ENCODE measurements at places on chromosomes 12 and 14. TPM values are rescaled to one million over a fixed set of nuclear protein-coding genes. Genes with fewer than 3 reads are reported as not detected.
A peak's percentile ranks its signal among the peaks of the same experiment; 100 is the strongest.

The RERG gene
- total RNA-seq = 28.6 TPM

The KRT72 gene
- total RNA-seq = not detected

The NID2 gene
- total RNA-seq = 1.5 TPM

The HOXC9 gene
- 21.2 TPM for total RNA-seq

The NANOG gene
- total RNA-seq = 0.18 TPM

The CS gene
- 208 TPM for total RNA-seq

The CPNE6 gene
- total RNA-seq = 0.98 TPM

The TMEM233 gene
- 0.53 TPM for total RNA-seq

DNA sequence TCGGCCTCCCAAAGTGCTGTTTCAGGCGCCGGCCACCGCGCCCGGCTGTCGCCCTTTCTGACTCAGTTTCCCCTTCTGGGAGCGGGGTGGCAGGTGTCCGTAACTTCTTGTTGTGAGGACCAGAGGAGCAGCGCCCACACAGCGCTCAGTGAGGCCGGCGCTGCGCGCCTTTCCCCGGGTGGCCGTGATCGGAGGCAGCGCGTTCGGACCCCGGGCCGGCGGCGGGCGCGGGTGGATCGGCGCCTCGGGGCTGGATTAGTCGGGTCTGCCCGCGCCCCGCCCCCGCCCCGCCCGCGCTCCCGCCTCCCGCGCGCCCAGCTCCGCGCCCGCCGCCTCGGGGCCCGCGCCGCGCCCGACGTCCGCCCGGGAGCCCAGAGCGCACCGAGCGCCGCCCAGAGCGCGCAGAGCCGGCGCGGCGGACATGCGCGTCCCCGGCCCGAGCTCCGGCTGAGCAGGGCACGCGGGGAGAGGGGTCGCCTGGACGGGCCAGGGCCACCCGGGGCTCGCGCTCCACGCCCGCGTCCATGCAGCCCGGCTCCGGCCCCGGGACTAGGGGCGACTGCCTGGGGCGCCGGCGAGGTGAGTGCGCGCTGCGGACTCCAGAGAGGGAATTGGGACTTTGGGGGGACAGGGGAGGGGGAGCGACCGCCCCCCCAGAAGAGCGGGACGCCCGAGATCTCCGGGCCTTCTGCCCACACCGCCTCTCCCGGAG is 50.6 kb downstream of the LRCOL1 start:
- ATAC-seq = peak; percentile 80

DNA sequence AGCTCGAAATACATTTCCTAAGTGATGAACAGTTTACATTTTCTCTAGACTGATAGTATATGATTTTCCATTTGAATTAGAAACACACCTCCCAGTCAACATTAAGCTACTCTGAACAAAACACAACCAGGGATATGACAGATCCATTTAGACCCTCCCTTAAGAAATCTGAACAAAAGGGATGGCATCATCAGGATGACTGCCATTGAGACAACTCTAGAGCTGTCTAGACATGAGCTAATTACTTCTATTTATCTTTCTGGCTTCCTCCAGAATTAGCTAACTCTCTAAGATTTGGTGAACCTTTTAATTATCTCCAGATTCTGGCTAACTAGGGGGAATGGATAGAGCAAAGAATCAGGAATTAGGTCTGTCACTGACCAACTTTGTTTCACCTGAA is 92.9 kb upstream of the IGF1 start:
- ATAC-seq = no peak

DNA sequence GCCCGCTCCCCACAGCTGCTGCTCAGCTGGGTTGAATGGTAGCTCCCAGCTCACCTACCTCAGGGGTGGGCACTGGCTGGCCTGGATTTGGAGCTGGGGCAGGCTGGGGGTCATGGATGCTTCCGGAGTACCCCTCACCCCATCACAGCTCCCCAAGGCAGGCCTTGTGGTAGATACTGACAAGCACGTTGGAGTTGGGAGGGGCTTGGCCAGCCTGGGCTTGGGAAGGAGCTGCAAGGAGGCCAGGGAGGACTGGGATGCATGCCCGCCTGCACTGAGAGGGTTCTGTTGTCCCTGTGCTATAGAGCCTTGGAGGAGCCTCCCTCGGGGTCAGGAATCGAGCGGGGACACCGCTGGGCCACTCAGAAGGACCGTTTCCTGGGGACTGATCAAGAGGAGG is 14.2 kb downstream of the TMEM63C start:
- no peak for ATAC-seq

- no peak for ATAC-seq
These were observed 3.3 kb downstream of the FAR2 start for GRCh38 chr12:29152223-29152868.

DNA sequence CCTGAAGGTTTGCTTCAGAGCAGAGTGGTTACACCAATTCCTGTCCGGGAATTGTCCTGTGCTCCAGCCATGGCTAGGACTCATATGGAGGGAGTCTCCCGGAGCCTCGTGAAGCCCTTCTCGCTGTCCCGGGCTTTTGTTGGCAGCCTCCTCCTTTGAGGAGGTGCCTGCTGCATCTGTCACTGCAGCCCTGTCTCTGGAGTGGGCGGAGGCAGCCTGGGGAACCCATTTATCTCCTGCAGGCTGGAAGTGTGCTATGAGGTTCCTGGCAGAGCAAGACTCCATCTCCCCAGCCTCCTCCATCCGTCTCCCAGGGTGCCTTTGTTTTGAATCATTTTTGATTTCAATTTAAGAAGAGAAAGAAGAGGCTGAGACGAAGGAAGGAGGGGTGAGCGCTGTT is 355.3 kb downstream of the GLT1D1 start:
- ATAC-seq = no peak

GRCh38 chr12:42332301-42333285 is 6.6 kb downstream of the PPHLN1 start:
- ATAC-seq = no peak

DNA sequence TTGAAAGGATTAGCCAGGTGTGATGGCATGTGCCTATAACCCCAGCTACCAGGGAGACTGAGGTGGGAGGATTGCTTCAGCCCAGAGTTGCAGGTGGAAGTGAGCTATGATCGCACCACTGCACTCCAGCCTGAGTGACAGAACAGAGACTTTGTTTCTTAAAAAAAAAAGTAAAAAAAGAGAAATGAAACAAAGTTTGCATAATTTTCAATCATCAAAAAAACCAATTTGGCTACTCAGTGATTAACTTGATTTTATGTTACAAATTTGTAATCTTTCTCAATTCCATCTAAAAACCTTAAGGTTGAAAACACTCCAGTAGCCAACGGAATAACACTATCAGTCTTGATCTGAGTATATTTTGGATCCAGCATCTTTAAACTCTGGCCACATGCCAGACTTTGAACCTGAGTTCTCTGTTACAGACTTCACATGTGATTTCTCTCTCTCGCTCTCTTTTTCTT is 12.6 kb upstream of the DENND5B start:
- ATAC-seq = no peak

DNA sequence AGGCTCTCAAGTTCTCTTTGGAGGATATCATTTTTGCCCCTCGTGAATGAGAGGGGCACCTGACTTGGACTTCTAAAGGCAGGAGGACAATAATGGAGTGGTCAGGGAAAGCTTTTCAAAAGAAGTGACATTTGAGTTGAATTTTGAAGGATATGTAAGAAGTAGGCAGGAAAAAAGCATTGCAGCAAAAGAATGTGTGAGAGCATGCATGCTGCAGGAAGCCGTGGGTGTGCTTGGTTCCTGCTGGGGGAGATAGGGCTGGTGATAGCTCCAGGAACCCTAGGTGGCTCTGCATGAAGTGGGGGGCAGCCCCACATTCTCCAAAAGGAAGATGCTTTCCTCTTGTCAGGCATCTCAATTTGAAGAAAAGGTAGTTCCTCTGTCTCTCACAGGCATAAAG is 23.1 kb downstream of the ACVR1B start:
- ATAC-seq = no peak

DNA sequence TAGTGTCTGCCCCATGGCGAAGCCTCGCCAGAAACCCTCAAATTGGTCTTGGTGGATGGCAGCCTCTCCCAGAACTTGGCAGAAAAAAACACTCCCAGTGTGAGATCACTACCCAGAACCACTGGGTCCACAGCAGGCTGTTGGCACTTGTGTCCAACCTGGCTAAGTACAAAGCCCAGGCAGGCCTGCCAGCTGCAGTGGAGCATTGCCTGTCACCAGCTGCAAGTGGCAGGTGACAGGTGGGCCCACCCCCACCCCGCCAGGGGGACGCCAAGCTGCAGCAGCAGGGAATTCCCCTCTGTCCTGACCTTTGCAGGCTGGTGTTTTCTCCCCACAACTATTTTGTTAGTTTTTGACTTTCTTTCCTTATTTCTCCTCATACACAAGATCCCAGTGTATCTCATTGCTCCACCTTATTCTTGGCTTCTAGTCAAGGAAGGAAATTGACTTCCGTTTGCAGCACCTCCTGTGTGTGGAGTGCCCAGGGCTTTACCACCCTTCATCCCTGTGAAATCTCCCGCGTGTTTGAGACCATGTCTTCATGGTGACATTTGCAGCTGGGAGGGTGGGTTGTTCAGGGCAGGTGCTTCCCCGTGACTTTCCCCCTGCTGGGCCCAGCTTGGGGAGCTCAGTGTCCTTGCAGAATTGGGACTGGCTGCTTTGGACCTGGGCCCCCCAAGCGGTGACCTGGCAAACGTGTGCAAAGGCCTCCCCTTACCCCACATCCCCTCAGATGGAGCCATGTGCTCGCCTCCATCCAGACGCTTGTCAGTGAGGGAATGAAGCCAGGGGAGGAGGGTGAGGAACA is 73.8 kb upstream of the RIN3 start:
- no peak for ATAC-seq

DNA sequence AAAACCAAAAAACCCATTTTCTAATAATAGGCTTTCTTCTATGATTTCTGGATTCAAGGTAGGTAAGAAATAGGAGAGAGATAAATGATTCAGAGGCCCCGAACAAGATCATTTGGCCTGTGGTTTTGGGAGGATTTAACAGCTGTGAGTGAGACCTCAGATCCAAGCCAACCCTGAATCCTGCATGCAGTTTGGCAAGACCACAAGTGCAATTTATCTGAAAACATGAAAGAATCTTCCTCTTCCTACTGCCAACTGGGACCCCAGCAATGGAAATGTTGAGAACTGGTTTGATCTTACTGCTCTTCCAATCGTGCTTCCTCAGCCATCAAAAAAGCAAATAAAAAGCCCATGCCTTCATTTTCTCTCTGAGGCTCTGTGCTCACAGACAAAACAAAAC is 519.7 kb upstream of the TBX3 start:
- ATAC-seq = no peak

GRCh38 chr12:95318071-95318545 is 100.5 kb downstream of the VEZT start:
- peak; percentile 59 for ATAC-seq

All from motor neuron (in vitro differentiated cells).